ENCODE measurements at places on chromosomes 3 and 15. TPM values are rescaled to one million over a fixed set of nuclear protein-coding genes. Genes with fewer than 3 reads are reported as not detected.

HYAL1 gene
- total RNA-seq: 0.06 TPM

C3orf49 gene
- total RNA-seq: not detected

VEPH1 gene
- total RNA-seq: 87.1 TPM

SAXO2 gene
- total RNA-seq: 11.0 TPM

FANCD2OS gene
- not detected for total RNA-seq

MUC20 gene
- not detected for total RNA-seq

- DNase-seq: no peak
Measured at GRCh38 chr3:160945336-160945735, 159.8 kb downstream of the B3GALNT1 start.

- no peak for DNase-seq
Measured at GRCh38 chr15:27714675-27715074, 384.4 kb downstream of the OCA2 start.

DNA sequence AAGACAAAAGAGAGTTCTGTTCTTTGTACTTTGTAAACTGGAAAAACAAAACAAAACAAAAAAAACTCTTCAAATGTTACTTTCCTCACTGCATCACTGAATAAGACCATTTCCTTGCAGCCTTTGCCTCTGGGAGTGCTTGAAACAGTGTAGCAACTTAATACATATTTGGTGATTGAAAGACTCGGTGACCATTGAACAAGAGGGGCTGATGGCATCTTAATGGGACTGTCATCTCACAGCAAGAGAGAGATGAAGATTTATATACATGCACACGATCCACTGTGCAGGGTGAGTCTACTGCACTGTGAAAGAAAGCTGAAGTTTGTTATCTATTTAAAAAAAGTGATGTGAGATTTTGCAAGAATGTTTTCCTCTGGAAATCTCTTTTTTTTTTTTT lies 111.9 kb upstream of the KLHL25 start:
- no peak for DNase-seq

GRCh38 chr3:188242436-188243123 lies 88.6 kb downstream of the LPP start:
- DNase-seq: no peak

GRCh38 chr3:9955611-9956352 lies 3.6 kb upstream of the PRRT3 start:
- DNase-seq: peak; percentile 20

DNA sequence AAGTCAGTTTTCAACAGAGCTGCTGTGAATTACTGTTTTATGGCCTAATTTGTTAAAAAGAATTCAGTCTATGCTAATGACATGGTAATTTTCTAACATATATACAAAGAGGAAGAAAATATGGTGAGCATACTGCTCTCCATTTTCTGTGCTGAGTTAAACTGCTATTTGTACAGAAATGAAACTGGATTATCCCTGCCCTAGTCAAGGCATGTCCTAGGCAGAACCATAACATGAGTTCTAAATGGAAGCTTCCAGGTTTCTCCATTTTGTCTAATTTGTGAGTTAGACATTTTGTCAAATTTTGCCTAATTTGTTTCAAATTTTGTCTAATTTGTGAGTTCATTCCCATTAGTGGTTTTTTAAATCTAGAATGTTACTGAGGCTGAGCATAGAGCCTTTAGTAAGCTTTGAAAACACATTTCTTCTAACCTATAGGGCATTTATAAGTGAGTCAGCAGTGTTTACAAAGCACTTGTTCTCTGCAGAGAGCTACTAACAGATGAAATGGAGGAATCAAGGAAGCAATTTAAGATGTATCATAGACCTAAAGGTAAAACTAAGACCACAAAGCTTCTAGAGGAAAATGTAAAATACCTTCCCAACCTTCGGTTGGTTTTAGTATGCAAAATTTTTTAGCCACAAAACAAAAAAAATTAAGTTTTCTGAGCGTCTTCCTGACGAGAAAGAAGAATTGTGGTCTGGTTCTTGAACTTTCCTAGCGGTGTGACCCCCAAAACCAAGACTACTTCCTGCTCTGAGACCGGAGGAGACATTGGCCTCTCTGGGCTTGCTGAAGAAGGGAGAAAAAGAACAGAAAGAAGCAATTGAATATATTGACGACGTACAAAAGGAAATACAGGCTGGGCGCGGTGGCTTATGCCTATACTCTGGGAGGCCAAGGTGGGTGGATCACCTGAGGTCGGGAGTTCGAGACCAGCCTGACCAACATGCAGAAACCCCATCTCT lies 9.8 kb downstream of the P2RY14 start:
- DNase-seq: no peak

DNA sequence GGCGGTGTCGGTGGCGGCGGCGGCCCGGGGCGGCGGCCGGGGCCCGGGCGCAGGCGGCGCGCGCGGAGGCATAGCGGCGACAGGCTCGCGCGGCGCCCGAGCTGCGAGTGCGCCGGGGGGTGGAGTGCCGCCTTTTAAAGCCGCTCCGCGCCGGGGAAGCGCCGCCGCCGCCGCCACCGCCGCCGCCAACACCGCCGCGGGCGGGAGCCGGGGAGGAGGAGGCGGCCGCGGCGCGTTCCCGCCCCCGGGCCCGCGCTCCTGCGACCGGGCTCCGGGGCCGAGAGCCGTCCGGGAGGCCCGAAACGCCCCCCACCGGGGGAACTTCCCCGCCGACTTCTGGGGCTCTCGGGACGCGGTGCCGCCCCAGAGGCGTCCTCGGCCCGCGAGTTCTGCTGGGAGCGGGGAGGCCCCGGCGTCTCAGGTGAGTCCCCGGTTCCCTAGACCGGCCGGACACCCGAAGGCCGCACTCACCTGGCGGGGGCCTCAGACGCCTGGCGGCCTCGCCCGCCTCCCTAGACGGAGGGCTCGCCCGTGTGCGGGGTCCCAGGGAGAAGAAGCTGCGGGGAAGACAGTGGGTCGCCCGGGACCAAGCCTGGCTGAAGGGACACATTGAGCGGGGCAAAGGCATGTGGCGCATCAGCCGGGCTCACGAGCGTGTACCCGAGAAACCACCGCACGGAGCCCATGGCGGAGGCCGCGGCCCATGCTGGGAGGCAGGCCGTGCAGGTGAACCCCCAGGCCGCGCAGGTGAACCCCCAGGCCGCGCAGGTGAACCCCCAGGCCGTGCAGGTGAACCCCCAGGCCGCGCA lies at the start of gene PCSK6:
TSS of gene PCSK6 (minus strand) at position 109 of the 809 bp plus-strand sequence. CDS start at position 72, 37 bp downstream.
- DNase-seq: peak; percentile 33

DNA sequence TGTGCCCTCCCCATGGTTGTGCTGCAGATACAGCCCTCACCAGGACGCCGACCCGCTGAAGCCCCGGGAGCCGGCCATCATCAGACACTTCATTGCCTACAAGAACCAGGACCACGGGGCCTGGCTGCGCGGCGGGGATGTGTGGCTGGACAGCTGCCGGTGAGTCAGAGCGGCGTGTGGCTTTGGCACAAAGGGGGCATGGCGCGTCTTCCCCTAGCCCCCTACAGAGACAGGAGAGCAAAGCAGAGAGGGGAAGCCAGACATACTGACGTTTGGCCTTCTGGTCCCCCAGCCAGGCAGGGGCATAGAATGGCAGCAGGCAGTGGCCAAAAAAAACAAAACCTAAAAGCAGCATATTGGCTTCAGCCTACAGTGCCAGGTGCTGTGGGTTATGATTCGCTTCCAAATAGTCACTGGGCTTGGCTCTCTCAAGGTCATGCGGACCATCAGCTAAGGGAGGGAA lies 64.0 kb downstream of the MESD start:
- DNase-seq: peak; percentile 92

- DNase-seq: no peak
Measured at GRCh38 chr3:61139686-61140085, 111.6 kb downstream of the FHIT start.

GRCh38 chr3:69120879-69121464 lies 1.4 kb downstream of the LMOD3 start:
- DNase-seq: peak; percentile 68

GRCh38 chr3:107619549-107619948 lies 96.8 kb downstream of the BBX start:
- peak; percentile 13 for DNase-seq

DNA sequence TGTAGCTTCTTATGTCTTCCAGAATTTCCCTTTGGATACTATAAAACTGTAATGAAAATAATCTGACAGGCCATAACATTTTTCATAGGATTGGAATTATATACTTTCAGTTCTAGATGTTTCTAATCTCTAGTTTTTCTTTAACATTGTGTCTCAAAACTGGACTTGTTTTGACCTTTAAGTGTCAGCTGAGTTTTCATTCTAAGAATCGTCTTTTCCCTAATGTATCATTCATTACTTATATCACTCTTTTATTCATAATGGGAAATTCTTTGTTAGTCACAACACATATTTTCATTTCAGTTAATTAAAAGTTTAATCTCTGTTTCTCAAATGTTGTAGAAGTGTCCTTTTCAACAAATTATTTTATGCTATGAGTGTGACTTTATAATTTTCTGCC lies 11.9 kb downstream of the GPR171 start:
- no peak for DNase-seq

- no peak for DNase-seq
Measured at GRCh38 chr3:170178651-170179050, 2.9 kb downstream of the PHC3 start.

- no peak for DNase-seq
Measured at GRCh38 chr15:66502491-66502890, 2.2 kb downstream of the RPL4 start.

- no peak for DNase-seq
Measured at GRCh38 chr3:54970895-54971294, 43.0 kb upstream of the LRTM1 start.

GRCh38 chr3:48256557-48256956 lies 15.7 kb downstream of the ZNF589 start:
- no peak for DNase-seq

- DNase-seq: no peak
Measured at GRCh38 chr15:42331235-42331634, 28.1 kb upstream of the CAPN3 start.

DNA sequence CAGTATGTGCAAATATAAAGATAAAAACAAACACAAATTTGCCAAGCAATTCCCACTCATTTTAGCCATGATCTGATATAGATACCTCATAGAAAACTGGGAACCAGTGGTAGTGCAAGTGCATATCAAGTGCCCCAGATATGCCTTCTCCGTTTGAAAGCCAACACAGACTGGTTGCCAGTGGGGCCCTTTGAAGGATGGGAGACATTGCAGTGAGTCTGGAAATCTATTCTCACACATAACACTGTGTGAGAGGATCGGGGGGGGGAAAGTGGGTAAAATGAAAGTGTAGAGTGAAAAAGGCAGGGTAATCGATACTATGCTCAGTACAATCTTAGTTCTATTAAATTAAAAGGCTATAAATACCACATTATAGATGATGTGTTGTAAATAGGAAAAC lies 83.0 kb downstream of the CBLB start:
- no peak for DNase-seq

DNA sequence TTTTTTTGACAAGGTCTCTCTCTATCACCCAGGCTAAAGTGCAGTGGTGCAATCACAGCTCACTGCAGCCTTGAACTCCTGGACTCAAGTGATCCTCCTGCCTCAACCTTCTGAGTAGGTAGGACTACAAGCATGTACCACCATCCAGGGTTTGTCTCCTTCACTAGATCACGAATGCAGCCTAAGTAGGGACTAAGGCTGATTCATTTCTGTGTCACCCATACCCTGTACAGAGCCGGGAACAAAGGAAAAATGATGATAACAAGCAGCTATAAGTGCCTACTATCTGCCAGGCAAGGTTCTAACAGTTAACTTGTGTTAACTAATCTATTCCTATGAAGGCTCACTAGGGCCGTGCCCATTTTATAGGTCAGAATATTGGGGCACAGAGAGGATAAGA lies 7.0 kb downstream of the TMEM40 start:
- no peak for DNase-seq

Data from Daoy (cell line).